ENCODE measurements at places on chromosomes 3 and 15. TPM values are rescaled to one million over a fixed set of nuclear protein-coding genes. Genes with fewer than 3 reads are reported as not detected.
A peak's percentile ranks its signal among the peaks of the same experiment; 100 is the strongest.

GRCh38 chr3:194001728-194002459 lies 134.1 kb upstream of the HES1 start:
- no peaks in the 10 kb centered on the region for H3K27me3 ChIP-seq
- peak overlapping the region; percentile 83 for H3K27ac ChIP-seq
- H3K36me3 ChIP-seq = no peaks in the 10 kb centered on the region
- H3K4me1 ChIP-seq = peaks cover 58% of the 10 kb centered on the region
- DNase-seq = no peak
- peak overlapping the region; percentile 14 for H3K4me3 ChIP-seq

GRCh38 chr3:177333533-177334520 lies 136.5 kb upstream of the TBL1XR1 start:
- H3K27me3 ChIP-seq = no peaks in the 10 kb centered on the region
- H3K4me1 ChIP-seq = peaks cover 32% of the 10 kb centered on the region
- no peaks in the 10 kb centered on the region for H3K36me3 ChIP-seq
- H3K27ac ChIP-seq = no peak overlapping the region

DNA sequence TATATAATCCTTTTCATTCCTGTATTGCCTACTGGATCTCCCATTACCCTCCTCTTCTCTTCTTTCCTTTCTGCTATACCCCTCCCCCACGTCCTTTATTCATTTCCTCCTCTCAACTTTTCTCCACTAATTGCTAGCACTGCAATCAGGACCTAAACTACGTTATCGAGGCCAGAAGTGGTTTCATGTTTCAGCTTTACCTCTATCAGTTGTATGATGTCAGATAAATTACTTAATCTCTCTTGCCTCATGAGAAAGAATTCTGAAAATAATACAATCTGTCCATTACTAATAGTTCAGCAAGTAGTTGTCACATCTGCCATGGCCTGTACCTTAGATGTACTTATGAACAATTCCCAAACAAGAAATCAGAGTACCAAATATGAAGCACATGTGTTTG lies 10.6 kb downstream of the POPDC2 start:
- peak overlapping the region; percentile 47 for H3K27ac ChIP-seq
- peaks cover 29% of the 10 kb centered on the region for H3K4me1 ChIP-seq
- no peak overlapping the region for H3K4me3 ChIP-seq
- no peak for DNase-seq

GRCh38 chr3:184196536-184196935 lies 10.5 kb downstream of the ABCF3 start:
- no peak overlapping the region for H3K27ac ChIP-seq
- no peaks in the 10 kb centered on the region for H3K4me1 ChIP-seq
- peaks cover 20% of the 10 kb centered on the region for H3K36me3 ChIP-seq
- no peak for DNase-seq
- no peak overlapping the region for H3K4me3 ChIP-seq
- no peaks in the 10 kb centered on the region for H3K27me3 ChIP-seq

DNA sequence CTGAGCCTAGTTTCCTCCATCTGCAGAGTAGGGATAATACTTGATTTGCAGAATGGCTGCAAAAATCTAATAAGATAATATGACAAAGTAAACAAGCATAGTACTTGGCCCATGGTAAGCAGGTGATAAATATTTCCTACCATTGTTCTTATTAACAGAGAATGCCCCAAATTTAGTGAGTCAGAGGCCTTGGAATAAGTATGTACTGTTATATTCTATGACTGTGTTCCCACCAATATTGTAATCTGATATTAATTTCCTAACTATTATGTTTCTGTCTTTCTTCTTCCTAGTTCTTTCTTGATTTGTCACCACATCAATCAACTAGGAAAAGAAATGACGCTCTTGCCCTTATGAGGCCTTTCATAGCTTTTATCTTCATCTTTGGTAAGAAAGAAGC lies 178.4 kb upstream of the SLC2A2 start:
- H3K4me1 ChIP-seq = no peaks in the 10 kb centered on the region
- no peaks in the 10 kb centered on the region for H3K36me3 ChIP-seq
- no peak overlapping the region for H3K4me3 ChIP-seq
- no peaks in the 10 kb centered on the region for H3K27me3 ChIP-seq
- no peak overlapping the region for H3K27ac ChIP-seq

- H3K4me3 ChIP-seq = no peak overlapping the region
Observed at GRCh38 chr3:87468938-87469337, 192.6 kb upstream of the POU1F1 start.

DNA sequence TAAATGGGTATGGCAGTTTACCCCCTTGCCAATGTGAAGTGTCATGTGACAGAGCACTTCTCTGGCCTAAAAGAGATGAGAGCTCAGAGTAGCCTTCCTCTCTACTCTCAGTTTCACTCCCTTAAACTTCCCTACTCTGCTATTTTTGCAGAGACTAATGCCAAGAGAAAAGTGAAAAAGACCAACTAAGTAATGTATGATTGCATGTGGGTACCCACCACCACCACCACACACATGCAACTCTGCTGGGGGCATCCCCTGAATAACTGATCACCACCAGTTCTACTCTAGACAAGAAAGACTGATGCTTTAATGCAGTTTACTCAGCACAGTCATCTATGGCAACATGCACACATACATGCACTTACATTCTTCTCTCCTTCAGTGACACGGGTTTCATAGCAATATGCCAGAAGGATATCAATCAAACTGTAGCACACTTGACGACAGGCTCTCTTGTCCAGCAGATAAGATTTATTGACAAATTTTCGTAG lies 31.3 kb downstream of the SHQ1 start:
- no peaks in the 10 kb centered on the region for H3K27me3 ChIP-seq
- DNase-seq = no peak
- peaks cover 13% of the 10 kb centered on the region for H3K4me1 ChIP-seq
- no peak overlapping the region for H3K27ac ChIP-seq
- H3K4me3 ChIP-seq = no peak overlapping the region
- peaks cover 5% of the 10 kb centered on the region for H3K36me3 ChIP-seq

GRCh38 chr15:85501574-85501973 lies 121.2 kb downstream of the AKAP13 start:
- peaks cover 51% of the 10 kb centered on the region for H3K4me1 ChIP-seq
- no peaks in the 10 kb centered on the region for H3K27me3 ChIP-seq
- H3K27ac ChIP-seq = no peak overlapping the region
- no peak for DNase-seq
- H3K36me3 ChIP-seq = no peaks in the 10 kb centered on the region

DNA sequence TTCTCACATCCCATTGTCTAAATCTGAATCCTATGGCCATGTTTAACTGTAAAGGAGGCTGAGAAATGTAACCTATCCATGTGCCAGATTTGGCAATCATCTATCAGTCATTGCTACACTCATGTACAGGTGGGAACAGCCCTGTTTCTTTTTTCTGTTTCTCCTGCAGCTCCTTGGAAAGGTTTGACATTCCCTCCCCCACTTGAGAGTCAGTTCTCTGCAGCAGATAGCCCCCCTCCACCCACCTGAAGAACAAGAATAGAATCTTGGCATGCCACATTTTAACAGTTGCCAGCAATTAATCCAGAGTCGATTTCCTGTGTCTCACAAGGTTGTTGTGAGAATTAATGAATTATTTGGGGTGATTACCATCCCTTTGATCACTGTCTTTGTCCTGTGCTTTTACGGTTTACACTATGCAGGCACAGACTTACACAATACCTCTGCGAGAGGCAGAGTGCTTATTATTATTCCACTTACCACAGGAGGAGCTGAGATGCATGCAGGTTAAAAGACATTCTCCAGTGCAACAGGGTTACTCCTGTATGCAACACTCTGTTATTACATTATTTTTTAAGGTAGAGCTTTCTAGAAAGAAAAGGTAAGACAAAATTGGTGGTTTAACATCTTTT lies 351.0 kb upstream of the THRB start:
- H3K27ac ChIP-seq = no peak overlapping the region
- H3K4me1 ChIP-seq = peaks cover 33% of the 10 kb centered on the region
- no peak overlapping the region for H3K4me3 ChIP-seq
- no peak for DNase-seq
- no peaks in the 10 kb centered on the region for H3K27me3 ChIP-seq

The REC114 gene
- not detected for total RNA-seq

The TRIM42 gene
- total RNA-seq = not detected

The PLS1 gene
- total RNA-seq = 7.2 TPM

The EPHA3 gene
- 4.2 TPM for total RNA-seq

The WDR93 gene
- 0.34 TPM for total RNA-seq

The RBM15B gene
- total RNA-seq = 68.8 TPM

The FAM43A gene
- total RNA-seq = 11.0 TPM

The SCAMP5 gene
- total RNA-seq = 23.5 TPM
